Cortex of kidney (tissue), 1 donor: ENCODE measurements at places on chromosomes 1 and 21.

- DNase-seq: no peak
Measured at GRCh38 chr1:231045286-231045685, 5.2 kb upstream of the FAM89A start.

GRCh38 chr1:37020653-37021277 is 13.6 kb downstream of the GRIK3 start:
- no peak for DNase-seq

GRCh38 chr1:101290119-101290921 is 53.5 kb downstream of the S1PR1 start:
- no peak for DNase-seq

GRCh38 chr21:29487154-29487553 is 188.4 kb downstream of the BACH1 start:
- no peak for DNase-seq

DNA sequence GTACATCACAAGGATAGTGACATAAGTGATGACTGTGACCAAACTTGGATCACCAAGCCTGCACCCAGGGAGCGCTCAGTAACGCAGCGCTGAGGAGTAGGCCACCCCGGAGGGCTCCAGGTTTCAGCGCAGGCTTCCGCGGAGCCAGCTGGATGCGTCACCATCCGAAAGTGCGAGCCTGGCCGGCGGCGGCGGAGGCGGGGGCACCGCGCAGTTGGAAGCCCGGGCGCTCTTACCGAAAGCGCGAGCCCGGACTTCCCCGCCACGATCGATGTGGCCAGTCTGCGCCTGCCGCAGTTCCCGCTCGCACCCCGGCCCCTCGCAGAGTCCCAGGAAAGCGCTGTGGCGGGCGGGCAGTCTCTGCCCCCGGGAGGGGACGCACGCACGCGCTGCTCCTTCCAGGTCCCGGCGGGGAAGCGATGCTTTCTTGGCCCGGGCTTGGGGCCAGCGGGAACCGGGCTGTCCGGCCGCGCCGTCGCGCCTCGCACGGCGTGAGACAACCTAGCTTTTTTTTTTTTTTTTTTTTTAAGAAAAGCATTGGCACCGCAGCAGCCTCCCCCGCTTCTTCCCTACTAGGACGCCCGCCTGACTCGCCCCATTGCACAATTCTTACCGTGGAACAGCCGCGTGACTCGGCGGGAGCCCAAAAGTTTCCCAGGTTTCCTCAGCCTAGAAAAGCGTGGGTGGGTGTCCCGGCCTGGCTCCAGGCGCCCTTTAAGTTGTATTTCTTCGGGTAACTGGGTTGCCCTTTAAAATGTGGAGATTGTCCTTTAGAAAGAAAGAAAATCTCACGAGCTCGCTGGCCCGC is 36.4 kb upstream of the JAK1 start:
- no peak for DNase-seq

DNA sequence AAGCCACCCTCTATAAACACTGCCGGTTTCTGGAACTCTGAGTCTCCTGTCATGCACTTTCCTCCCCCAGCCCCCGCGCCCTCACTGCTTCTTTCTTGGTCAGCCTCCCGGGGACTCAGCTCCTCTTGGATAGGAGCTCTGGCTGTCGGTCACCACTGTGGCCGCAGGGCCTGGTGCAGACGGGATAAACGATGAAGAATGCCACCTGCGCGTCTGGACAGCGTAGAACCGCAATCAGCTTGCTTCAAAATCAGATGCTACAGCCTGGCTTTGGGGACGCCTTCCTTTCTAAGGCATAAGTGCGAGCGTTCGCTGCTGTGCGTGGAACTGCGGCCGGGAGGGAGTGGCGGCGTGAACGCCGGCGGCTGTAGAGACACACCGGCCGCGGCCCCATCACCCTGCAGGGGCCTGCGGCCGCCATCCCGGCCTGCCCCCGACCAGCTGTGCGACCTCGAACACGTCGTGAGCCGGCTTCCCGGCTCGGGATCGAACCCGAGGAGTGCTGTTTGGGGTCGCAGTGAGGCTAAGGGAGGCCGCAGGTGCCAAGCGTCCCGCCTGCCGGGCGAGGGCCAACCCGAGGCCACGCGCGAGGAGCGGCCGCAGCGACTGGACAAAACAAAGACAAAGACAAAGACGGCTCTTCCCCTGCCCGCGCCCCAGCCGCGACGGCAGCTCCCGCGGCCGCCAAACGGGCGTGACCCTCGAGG is 688 bp downstream of the PTTG1IP start:
- DNase-seq: no peak

DNA sequence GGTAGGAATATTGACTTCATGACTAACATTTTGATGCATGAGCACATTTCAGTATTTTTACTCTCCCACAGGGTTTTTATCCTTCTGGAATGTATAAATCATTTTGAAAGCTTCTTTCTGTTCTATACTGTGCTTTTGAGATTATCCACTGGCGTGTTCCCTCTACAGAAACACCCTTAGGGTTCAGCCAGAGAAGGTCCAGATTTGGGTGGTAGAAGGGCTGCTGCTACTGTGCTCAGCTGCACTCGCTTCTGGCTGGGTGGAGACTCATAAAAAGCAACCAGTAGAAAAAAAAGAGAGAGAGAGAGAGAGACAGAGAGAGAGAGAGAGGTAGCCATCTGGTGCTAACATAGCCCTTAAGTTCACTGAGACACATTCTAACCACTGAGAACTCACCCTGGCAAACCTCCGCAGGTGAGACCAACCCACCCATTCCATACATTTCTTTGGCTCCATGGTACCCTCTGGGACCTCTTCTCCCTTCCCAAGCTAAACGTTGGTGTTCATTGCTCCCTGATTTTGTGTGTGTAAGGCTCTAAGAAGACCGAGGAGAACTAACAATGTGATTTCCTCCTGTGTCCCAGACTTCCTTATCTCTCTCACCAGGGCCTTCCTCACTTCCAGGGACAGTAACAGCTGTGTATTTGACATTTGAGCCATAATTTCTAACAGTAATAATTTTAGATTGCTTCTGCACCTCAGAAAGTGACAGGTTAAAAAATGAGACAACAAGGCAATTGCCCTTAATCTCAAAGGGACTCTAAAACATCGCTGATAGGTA is 7.2 kb downstream of the APCS start:
- no peak for DNase-seq

GRCh38 chr21:27450216-27450615 is 483.3 kb upstream of the ADAMTS5 start:
- no peak for DNase-seq

GRCh38 chr1:228799924-228800323 is 64.6 kb downstream of the RHOU start:
- no peak for DNase-seq

- DNase-seq: no peak
Measured at GRCh38 chr1:28917757-28918118, 3.4 kb downstream of the EPB41 start.

- no peak for DNase-seq
Measured at GRCh38 chr1:244207042-244207934, 156.2 kb downstream of the ZBTB18 start.

- no peak for DNase-seq
Measured at GRCh38 chr1:162527314-162527713, 29.7 kb downstream of the UHMK1 start.

DNA sequence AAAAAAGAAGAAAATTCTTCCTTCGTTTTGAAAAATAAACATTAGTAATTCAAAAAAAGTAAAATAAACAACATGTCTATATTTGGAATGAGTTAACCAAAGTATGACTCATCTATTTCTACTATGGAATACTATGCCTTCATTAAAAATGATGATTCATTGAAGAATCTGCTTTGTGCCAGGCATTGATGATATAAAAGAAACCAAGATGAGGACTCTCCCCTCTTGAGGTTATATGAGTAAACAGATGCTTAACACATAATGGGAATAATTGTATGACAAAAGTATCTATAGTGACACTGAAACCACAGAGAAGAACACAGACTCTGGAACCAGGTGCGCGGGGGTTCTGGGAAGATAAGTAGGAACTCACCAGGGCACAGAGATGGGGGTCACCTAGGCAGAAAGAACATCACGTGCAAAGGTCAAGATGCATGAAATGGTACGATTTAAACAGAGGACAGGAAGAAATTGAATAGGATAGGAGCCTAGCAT is 18.8 kb downstream of the ELF3 start:
- DNase-seq: no peak
